Neural crest cell (in vitro differentiated cells): ENCODE measurements at places on chromosomes 3 and 15.

GRCh38 chr3:4491855-4492207 lies 1.3 kb upstream of the ITPR1 start:
- H3K4me1 ChIP-seq = peaks cover 12% of the 10 kb centered on the region
- H3K4me3 ChIP-seq = peak overlapping the region; percentile 97
- H3K27ac ChIP-seq = no peak overlapping the region
- peaks cover 81% of the 10 kb centered on the region for H3K27me3 ChIP-seq

DNA sequence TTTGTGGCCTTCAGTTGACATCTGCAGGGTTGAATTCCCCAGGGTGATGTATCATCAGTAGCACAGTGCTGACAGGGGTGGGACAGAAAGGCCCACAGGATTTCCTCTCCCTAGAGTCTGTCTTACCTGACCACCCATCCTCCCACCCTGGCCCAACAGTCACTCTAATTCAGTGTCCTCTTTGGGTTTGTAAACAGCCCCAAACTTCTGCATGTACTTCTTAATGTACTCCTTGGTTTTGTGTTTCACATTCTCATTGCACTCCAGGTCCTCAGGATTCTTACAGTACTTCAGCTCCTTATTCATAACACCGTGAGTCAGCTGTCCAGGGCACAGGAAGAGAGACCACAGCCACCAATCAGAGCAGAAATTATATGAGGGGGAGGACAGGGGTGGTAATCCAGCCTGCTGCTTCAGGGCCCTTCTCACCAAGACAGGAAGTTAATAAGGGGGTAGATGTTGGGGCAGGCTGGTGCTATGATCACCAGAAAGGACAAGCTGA lies 37.5 kb downstream of the NBEAL2 start:
- H3K36me3 ChIP-seq = peaks cover 2% of the 10 kb centered on the region
- H3K27ac ChIP-seq = no peak overlapping the region
- H3K27me3 ChIP-seq = no peaks in the 10 kb centered on the region
- H3K4me1 ChIP-seq = no peaks in the 10 kb centered on the region

DNA sequence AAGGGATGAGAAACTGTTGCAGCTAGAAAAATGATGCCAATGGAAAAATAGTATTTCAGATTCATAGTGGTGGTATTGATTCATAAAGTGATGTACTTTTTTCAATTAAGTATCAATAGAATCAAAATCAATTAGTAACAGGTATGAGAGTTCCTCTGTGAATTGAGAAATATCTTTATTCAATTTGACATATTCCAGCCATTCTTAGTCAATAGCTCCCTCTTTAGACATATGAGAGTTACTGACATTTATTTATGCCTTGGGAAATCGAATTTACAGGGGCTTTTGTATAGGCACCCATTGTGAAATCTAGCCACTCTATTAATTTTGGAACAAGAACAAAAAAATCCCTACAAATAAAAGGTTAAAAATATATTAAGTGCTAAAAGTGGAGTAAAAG lies 386.9 kb upstream of the CNTN3 start:
- H3K4me3 ChIP-seq = no peak overlapping the region
- H3K27ac ChIP-seq = no peak overlapping the region
- DNase-seq = no peak
- H3K27me3 ChIP-seq = peaks cover 29% of the 10 kb centered on the region
- H3K36me3 ChIP-seq = no peaks in the 10 kb centered on the region

GRCh38 chr15:64739577-64740143 lies 35.7 kb downstream of the RBPMS2 start:
- no peak overlapping the region for H3K4me3 ChIP-seq
- H3K27me3 ChIP-seq = no peaks in the 10 kb centered on the region
- no peak for DNase-seq
- H3K36me3 ChIP-seq = no peaks in the 10 kb centered on the region

GRCh38 chr3:123693584-123694190 lies 108.8 kb upstream of the HACD2 start:
- H3K27ac ChIP-seq = peak overlapping the region; percentile 79
- no peaks in the 10 kb centered on the region for H3K27me3 ChIP-seq
- no peak for DNase-seq
- peaks cover 56% of the 10 kb centered on the region for H3K4me1 ChIP-seq
- no peaks in the 10 kb centered on the region for H3K36me3 ChIP-seq

GRCh38 chr3:113630956-113631542 lies 65.4 kb downstream of the USF3 start:
- H3K27me3 ChIP-seq = peaks cover 6% of the 10 kb centered on the region
- DNase-seq = no peak
- H3K27ac ChIP-seq = no peak overlapping the region
- H3K36me3 ChIP-seq = no peaks in the 10 kb centered on the region

DNA sequence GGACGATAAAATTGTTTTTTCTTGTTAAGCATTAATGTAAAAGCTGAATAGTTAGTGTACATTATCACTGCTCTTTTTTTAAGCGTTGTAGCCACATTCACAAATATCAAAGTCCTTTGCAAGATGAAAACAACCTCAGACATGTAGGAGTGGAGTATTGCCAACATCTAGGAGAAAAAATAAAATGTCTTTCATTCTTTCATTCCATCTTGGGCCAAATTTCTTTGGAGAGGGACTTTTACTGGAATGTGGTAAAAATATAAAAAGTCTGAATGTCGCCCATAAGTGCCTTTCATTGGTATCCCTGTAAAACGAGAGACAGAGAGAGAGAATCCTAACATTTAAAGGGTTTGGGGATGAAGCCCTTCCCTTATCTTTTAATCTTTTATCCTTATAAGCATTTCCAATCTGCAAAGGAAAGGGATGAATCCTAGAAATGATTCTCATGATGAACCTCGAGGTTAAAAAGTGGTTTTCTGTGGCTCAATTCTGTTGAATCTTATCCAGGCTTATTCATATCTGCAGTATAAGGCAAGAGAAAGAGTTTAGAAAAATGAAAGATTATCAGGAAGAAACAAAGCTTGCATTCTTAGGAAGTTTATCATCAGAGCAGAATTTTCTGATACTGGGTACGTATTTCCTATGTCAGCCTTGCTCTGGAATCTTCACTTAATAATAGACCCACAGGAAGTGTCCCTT lies 1031.7 kb downstream of the MCTP2 start:
- H3K4me1 ChIP-seq = peaks cover 62% of the 10 kb centered on the region
- no peak overlapping the region for H3K4me3 ChIP-seq
- no peaks in the 10 kb centered on the region for H3K27me3 ChIP-seq
- DNase-seq = no peak
- no peaks in the 10 kb centered on the region for H3K36me3 ChIP-seq

- no peak overlapping the region for H3K27ac ChIP-seq
- peaks cover 11% of the 10 kb centered on the region for H3K4me1 ChIP-seq
- H3K27me3 ChIP-seq = no peaks in the 10 kb centered on the region
- H3K4me3 ChIP-seq = no peak overlapping the region
Measured at GRCh38 chr3:136343446-136343845, 93.3 kb downstream of the PCCB start.

DNA sequence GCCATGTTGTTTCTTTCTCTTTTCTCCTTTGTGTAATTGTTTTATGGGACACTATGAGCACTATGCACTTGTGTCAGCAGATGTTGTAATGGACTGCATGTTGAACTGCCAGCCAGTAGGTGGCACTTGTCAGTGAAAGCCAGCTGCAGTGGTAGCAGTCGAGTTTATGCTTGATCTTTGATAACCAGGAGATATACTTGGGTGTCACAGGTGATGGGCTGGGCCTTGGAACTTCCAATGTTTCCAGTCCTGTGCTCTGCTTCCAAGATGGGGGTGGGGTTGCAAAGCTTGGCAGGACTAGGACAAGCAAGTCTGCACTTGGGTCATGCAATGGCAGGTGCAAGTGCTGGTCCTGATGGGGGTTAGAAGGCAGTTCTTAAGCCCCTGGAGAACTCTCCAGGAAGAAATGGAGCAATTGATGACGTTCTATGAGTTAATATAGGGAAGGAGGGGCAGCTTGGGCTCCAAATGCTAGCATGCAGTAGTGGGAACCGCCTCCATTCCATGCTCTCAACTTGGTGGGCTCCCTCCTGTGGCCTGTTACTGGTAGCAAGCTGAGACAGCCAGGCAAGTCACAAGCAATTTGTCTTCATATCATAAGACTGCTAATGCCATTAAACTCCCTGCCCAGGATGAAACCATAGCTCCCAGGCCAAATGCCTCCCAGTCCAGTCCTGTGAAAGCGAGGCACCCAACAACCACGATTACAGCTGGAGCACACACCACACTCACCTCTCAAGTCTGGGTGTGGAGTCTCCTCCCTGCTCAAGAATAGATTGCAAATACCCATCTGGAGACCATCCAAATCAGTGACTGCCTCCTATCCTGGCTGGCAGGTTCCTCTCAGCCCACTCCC lies 287.2 kb downstream of the CGGBP1 start:
- H3K4me1 ChIP-seq = peaks cover 5% of the 10 kb centered on the region
- H3K27me3 ChIP-seq = no peaks in the 10 kb centered on the region
- no peak for DNase-seq
- no peaks in the 10 kb centered on the region for H3K36me3 ChIP-seq
- no peak overlapping the region for H3K27ac ChIP-seq
- no peak overlapping the region for H3K4me3 ChIP-seq

DNA sequence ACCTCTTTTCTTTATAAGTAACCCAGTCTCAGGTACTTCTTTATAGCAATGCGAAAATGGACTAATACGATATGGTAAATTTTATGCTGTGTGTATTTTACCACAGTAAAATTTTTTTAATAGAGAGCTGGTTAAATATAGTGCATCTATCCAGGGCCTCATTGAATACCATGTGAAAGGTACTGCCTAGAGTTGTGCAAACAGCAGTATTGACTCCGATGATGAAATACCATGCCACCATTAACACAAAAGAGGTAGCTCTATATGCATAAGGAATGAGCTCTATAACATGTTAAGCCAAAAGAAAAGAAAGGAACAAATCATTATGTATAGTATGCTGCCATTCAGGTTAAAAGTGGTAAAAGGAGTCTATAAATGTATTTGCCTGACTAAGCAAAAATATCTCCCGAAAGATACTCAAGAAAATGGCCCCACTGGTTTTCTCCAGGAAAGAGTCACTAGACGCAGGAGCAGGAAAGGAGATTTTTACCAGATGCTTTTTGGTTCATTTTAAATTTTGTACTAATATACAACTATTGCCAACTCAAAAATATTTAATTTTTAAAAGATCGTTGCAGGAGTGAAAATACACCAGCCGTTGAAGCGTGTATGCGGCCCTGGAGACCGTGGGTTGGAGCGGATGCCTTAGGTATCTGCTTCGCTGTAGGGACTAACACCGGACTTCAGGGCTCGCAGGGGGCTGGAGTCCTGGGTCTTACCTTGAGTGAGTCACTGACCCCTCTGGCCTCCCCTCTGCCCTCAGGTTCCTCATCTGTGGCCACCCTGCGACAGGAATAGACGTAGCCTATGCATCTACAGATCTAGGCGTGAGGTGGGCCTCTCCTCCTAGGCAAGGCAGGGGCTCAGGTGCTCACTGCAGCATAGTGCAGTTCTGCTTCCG lies 120.1 kb downstream of the CHSY1 start:
- no peak for DNase-seq
- H3K27ac ChIP-seq = no peak overlapping the region
- peaks cover 2% of the 10 kb centered on the region for H3K27me3 ChIP-seq

DNA sequence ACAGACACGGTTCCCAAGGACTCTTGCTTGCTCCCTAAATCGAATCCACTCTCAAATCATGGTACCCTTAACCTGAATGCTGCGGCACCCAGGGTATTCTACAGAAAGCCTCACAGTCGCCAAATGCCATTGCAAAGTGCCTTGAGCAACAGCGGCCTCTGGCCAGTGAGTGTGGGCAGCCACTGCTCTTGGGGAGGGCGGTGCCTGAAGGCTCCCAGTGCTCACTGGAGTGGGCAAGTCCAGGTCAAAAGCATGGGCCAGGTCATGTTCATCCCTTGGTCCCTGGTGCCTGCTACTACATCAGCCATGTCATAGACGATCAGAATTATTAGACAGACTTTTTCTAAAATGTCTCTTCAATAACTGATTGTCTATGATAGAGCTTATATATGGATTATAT lies 82.5 kb downstream of the ADAMTS17 start:
- no peak overlapping the region for H3K27ac ChIP-seq
- no peaks in the 10 kb centered on the region for H3K27me3 ChIP-seq
- H3K4me1 ChIP-seq = no peaks in the 10 kb centered on the region
- no peak for DNase-seq
- H3K4me3 ChIP-seq = no peak overlapping the region

GRCh38 chr15:90360746-90361145 lies 8.7 kb downstream of the ZNF774 start:
- H3K4me3 ChIP-seq = no peak overlapping the region
- H3K27me3 ChIP-seq = no peaks in the 10 kb centered on the region
- H3K27ac ChIP-seq = no peak overlapping the region
- no peaks in the 10 kb centered on the region for H3K36me3 ChIP-seq
- H3K4me1 ChIP-seq = peaks cover 6% of the 10 kb centered on the region

- H3K4me3 ChIP-seq = no peak overlapping the region
- DNase-seq = no peak
- H3K27ac ChIP-seq = no peak overlapping the region
Measured at GRCh38 chr3:195139091-195139875, 131.7 kb downstream of the XXYLT1 start.

DNA sequence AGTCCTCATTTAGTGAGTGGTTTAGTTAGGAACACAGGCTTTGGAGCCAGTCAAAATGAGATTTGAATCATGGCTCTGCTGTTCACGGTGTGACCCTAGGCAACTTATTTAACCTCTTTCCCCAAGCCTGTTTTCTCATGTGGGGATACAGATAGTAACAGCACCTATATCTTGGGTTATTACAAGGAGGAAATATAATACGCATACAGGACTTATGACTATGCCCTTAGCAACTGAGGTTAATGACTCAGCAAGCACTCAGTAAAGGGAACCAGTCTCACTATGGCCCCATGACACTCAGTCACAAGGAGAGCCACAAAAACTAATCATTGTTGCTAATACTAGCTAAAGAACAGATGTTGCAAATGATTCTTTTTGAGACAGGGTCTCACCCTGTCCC lies 45.9 kb downstream of the SUMF1 start:
- H3K36me3 ChIP-seq = no peaks in the 10 kb centered on the region
- peaks cover 2% of the 10 kb centered on the region for H3K4me1 ChIP-seq
- H3K27me3 ChIP-seq = no peaks in the 10 kb centered on the region
- H3K27ac ChIP-seq = no peak overlapping the region

DNA sequence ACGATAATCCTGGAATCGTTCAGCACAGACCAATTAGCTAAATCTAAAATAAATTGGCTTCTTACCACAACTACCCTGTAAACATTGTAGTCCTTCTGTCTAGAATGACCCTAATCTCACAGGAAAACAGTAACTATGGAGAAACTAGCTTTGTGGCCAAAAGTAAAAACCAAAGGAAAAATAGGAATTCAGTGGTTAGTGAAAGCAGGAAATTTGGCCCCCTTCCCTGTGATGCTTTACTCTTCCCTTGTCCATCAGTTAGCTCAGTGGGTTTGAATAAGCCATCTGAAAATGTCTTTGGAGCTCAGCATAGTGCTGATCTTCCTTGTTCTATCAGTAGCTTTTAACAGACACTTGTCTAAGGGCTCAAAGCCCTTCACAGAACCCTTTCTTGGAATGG lies 1.6 kb downstream of the NMD3 start:
- peaks cover 40% of the 10 kb centered on the region for H3K4me1 ChIP-seq
- no peaks in the 10 kb centered on the region for H3K27me3 ChIP-seq

DNA sequence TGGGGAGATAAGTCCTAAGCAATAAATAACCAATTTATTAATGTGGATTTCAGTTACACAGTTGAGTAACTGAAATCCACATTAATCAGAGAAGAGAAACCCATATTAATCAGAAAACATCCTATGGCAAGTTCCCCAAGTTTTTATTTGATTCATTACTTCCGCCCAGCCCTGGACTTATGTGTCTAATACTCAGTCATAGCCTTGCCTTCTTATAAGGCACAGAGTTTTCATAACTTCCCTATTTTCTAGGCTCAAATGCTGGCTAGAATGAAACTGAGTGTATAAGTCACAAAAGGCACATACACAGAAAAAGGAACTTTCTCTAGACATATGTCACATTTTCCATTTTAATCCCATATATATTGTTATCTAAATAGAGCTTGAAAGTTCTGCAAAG lies 28.8 kb downstream of the CD47 start:
- H3K36me3 ChIP-seq = peaks cover 27% of the 10 kb centered on the region
- DNase-seq = no peak
- H3K27me3 ChIP-seq = no peaks in the 10 kb centered on the region
